GM20000 (cell line): ENCODE measurements at places on chromosomes 2 and 18.

DNA sequence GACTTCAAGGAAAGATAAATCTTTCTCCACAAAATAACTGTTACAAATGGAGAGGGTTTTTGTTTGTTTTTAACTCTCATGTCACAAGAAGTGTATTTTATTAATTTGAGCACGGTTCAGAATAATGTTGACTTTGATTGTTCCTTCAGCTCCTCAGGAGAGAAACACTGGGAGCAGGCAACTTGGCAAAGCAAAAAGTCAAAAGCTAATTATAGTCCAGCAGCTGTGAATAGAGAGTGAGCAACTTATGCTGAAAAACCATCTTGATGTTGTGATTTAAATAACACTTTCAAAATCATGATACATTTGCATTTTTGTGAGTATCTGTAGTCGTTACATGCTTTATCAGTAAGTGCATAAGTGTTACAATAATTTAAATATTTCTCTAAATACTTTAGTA lies 37.5 kb upstream of the TTN start:
- DNase-seq = no peak

DNA sequence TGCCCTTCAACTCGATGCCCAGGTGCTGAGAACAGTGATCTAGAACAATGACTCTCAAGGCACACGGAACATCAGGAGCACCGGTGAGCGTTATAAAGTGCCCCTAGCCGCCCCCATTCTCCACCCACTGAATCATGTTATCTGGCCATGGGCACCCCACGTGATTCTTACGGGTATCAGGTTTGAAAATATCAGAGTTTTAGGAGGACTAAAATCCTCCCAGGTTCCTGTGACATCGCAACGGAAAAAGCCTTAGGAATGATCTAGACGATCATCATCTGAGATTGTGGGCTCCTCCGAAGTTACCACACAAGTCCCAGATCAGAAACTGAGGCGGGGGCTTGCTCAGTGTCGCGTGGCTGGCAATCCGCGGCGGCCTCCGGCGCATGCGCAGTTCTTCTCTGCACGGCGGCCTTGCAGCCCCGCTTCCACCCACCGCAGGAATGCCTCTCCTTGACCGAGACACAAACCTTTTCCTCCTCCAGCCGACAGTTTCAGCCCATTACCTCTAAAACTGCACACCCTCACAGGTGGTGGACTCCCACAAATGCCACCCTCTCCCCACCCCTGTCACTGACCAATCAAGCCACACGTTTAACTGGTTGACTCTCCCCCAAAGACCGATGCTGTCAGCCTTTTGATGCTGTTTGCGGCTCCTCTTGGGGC lies 5.8 kb upstream of the MRPL33 start:
- peak; percentile 41 for DNase-seq

GRCh38 chr18:9737472-9738121 lies 29.5 kb downstream of the RAB31 start:
- no peak for DNase-seq

DNA sequence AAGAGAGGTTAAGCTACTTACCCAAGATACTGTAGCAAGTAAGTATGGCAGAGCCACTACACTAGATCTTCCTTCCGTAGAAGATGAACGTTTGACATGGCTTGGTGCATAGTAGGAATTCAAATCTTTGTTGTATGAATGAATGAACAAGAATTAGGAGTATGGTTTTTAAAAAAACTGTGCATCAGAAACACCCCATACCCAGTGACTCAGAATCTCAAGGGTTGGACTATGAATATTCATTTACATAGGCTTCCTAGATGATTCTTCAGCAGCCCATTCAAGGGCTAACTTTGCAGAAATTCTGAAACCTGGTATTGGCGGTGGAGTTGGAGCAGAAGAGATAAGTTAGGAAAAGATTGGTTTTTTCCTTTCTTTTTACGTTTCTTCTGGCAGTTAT lies 5.4 kb downstream of the ACTR3 start:
- DNase-seq = no peak

DNA sequence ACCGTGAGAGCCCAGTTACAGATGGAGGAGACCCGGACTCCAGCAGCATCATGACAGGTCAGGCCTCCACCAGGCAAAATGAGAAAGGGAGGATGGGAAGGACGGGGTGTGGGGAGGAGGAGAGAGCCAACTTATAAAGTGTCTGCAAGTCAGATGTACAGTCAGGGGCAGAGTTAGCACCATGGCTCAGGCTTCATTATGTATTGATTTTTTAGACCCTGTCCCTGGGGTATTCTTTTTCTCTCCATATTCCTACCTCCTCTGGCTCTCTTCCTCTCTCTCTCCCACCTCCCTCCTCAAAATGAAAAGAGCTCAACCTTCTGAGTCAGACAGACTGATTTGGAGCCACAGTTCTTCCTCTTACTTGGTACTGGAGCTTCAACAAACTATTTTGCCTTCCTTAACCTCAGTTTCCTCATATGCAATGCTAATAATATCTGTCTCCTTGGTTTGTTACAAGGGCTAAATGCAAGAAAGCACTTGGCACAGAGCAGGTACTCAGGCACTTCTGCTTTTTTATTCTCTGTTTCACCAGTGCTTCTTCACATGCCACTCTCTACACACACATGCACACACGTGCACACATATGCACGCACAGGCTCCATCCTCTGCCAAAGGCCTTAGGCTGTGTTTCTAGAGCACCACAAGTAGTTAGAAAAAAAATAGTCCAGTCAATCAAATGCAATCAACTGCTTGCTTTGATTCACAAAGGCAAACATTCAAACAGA lies 92.3 kb upstream of the PKDCC start:
- no peak for DNase-seq

GRCh38 chr18:79200546-79201268 lies 131.5 kb downstream of the ATP9B start:
- peak; percentile 43 for DNase-seq

DNA sequence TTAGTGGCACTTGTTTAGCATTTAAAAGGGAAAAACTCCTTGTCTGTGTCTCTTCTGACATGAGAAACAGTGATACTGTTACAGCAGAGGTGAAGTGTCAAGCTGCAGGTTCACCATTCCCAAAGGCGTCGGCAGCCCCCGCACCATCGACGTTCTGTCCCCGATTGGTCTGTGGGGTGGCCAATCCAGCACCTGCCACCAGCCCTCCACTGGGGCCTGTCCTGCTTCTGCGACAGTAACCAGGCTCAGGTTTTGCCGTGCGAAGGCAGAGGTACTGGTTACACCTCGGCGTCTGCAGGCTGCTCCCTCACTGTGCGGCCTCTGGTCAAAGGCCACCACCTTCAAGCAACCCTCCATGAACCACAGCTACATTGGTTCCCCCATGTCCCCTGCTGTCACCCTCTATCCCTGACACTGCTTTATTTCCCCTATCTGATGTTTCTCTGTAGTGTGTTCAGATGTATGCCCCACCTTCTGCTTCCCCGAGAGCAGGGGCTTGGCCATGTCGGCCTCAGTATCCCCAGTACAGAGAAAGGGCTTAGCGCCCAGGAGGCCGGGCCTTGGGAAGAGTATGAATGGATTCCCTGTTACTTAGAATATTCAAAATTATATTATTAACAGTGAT lies 8.6 kb upstream of the ESPNL start:
- no peak for DNase-seq

- DNase-seq = peak; percentile 58
Observed at GRCh38 chr2:144357623-144358373, 162.1 kb downstream of the ZEB2 start.

DNA sequence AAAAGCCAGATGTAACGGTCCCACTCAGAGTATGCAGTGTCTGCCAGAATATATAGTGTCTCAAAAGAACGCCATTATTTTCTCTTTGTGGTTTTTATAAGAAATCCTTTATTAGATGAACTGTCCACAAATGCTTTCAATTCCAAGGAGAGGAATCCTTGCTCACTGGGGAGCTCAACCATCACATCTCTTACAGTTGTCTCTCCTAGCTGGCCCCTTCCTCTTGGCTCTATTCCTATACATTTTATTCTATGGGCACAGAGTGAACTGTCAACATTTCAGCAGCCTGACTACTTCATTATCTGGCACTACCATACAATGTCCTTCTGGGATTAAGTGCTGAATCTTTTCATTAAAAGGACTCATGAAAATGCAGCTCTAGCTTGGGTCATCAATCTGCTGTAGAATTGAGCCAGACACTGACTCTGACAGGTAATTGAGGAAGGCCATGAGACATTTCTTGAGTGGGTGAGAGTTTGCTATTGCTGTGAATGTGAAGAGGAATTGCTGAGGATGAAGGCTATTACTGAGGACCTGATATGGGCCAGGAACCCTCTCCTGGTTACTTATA lies 96.5 kb upstream of the THOC1 start:
- DNase-seq = no peak

GRCh38 chr18:2411381-2411960 lies 159.8 kb downstream of the METTL4 start:
- DNase-seq = no peak

GRCh38 chr2:39778233-39778632 lies 825 bp downstream of the THUMPD2 start:
- no peak for DNase-seq
